Stimulated activated CD8-positive, alpha-beta memory T cell treated with anti-CD3 and anti-CD28 coated beads, Interleukin-4, amount 100 ng/mL, for 4 hours (primary cell): ENCODE measurements at places on chromosomes 5 and 9.

DNA sequence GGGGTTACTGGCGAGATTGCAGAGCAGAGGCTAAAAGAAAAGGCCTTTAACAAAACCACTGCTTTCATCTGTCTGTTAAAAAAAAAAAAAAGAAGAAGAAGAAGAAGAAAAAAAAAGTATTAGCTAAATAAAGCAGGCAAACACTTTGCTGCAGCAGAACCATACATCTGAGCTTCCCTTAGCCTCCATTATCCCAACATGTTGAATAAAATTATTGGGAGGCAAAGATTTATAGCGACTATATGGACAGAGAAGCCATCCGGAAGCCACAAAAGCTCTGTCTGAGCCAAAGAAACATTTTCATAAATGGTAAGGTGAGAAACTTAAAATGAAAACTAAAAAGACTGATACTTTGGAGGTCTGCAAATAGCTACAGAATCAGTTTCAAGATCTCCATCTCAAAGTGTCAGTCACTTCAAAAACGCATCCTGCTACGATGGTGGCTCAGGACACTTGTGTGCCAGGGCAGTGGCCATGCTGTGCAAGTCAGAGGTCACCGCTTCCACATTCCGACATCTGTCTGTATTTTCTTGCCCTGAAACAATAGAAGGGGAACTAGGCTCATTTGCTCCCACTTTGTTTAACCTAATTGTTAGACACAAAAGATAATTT lies 9.6 kb downstream of the EFNA5 start:
- DNase-seq = no peak

GRCh38 chr9:110124439-110124838 lies 83.5 kb downstream of the C9orf152 start:
- no peak for DNase-seq

GRCh38 chr5:156936972-156937371 lies 26.1 kb downstream of the TIMD4 start:
- no peak for DNase-seq

GRCh38 chr9:132008184-132008803 lies 71.4 kb downstream of the MED27 start:
- no peak for DNase-seq

GRCh38 chr5:91611746-91612145 lies 228.6 kb upstream of the ARRDC3 start:
- DNase-seq = no peak

GRCh38 chr5:120388016-120388781 lies 75.9 kb upstream of the PRR16 start:
- DNase-seq = no peak

- no peak for DNase-seq
Observed at GRCh38 chr5:14678773-14679334, 14.3 kb downstream of the OTULIN start.

GRCh38 chr5:151383011-151383410 lies 35.7 kb upstream of the SLC36A2 start:
- no peak for DNase-seq
